ENCODE measurements at places on chromosomes 6 and 20. TPM values are rescaled to one million over a fixed set of nuclear protein-coding genes. Genes with fewer than 3 reads are reported as not detected.

The EFCAB8 gene
- 0.50 TPM for total RNA-seq

The CSNK2A1 gene
- total RNA-seq = 94.1 TPM

The CD93 gene
- total RNA-seq = 13.4 TPM

The NR2E1 gene
- not detected for total RNA-seq

The RAB44 gene
- not detected for total RNA-seq

The GNMT gene
- not detected for total RNA-seq

The GSTA3 gene
- 0.19 TPM for total RNA-seq

The ARFGEF3 gene
- 0.25 TPM for total RNA-seq

The TBXT gene
- not detected for total RNA-seq

The LIME1 gene
- 2.1 TPM for total RNA-seq

The HLA-DQA1 gene
- 0.40 TPM for total RNA-seq

The TFAP2A gene
- total RNA-seq = 0.44 TPM

The POPDC3 gene
- total RNA-seq = 0.92 TPM

The KIF6 gene
- total RNA-seq = 0.19 TPM

The NDUFAF5 gene
- 13.2 TPM for total RNA-seq

The HRH3 gene
- total RNA-seq = not detected

The DEFB127 gene
- not detected for total RNA-seq

The GGT7 gene
- total RNA-seq = 9.0 TPM

The FUT9 gene
- not detected for total RNA-seq

The SH3BGRL2 gene
- total RNA-seq = 2.3 TPM

The TRAPPC3L gene
- 0.13 TPM for total RNA-seq

The SLC22A7 gene
- total RNA-seq = not detected

The MEP1A gene
- not detected for total RNA-seq

The PTPRT gene
- total RNA-seq = under 0.01 TPM

The CNKSR3 gene
- 15.5 TPM for total RNA-seq

The EEF1A1 gene
- 23,375 TPM for total RNA-seq

The MOG gene
- not detected for total RNA-seq

The MRPS26 gene
- total RNA-seq = 32.6 TPM

The GJA1 gene
- total RNA-seq = 642 TPM

The GGTLC1 gene
- not detected for total RNA-seq

The CLIC5 gene
- total RNA-seq = not detected

The SLC24A3 gene
- 0.66 TPM for total RNA-seq

The TAAR5 gene
- not detected for total RNA-seq

The KCNK15 gene
- 0.26 TPM for total RNA-seq

The ZBTB22 gene
- total RNA-seq = 22.2 TPM

The GABRR1 gene
- total RNA-seq = not detected

The GINS1 gene
- total RNA-seq = 4.0 TPM

The FOXA2 gene
- not detected for total RNA-seq

The STMND1 gene
- total RNA-seq = not detected

The POLR3F gene
- 10.8 TPM for total RNA-seq

The RWDD2A gene
- 5.0 TPM for total RNA-seq

The PGC gene
- total RNA-seq = not detected

The SPATA2 gene
- 1.2 TPM for total RNA-seq

Data from aortic smooth muscle cell (primary cell).